ENCODE measurements at places on chromosomes 16 and 17.

- peak; percentile 33 for DNase-seq
Observed at GRCh38 chr17:27471321-27472269, 15.3 kb downstream of the KSR1 start.

DNA sequence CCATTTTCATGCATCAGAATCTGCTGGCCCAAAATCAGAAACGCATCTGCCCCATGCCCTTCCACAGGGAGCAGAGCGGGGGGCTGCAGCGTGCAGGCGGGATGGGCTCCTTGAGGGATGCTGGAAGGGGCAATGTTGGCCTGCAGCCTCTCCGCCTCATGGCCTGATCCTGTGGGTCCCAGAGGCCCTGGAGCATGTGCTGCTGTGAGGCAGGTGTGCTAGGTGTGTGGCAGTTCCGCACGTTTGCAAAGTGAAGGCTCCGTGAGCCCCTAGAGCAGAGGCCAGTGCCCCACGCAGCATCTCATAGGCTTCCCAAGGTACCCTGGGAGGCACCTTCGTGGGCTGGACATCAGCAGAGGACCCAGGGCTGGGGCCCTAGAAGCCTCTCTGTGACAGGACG, 36.4 kb upstream of the CDH15 start:
- no peak for DNase-seq

- DNase-seq = no peak
Observed at GRCh38 chr17:2709183-2709661, 2.3 kb downstream of the CLUH start.

- DNase-seq = no peak
Observed at GRCh38 chr16:84752600-84752999, 52.8 kb downstream of the USP10 start.

DNA sequence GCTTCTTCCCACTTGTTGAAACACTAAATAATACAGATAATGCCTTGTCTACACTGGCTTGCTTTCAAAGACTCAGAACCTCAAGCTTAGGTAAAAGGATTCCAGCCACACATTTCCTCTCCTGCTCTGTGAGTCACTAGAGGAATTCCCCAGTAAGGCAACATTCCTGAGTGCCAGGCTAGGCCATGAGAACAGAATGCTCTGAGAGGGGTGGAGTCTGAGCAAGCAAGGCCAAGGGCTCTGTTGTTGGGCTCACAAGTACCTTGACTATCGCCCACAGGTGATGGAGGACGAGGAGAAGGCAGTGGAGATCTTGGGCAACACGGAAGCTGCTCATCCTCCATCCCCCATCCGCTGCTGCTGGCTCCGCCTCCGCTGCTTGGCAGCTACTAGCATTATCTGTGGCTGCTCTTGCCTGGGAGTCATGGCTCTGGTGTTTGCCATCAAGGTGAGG, 6.7 kb upstream of the PHKG2 start:
- peak; percentile 81 for DNase-seq

DNA sequence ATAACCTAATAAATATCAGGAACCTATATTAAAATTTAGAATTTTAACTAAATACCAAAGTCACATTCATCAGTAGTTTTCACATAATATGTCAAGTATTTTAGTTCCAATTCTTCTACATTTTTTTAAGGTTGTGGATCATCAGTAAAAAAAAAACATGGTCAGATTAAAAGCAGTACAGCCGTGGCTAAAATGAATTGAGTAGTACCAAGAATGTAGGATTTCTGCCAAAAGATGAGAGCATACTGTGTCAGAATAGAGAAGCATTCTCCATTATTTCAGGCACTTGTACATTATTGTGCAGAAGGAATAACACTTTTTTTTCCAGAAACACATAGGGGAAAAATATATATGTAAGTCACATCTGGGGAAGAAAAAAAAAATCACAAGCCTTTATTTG, 1176.1 kb downstream of the CDH11 start:
- DNase-seq = peak; percentile 11

- DNase-seq = peak; percentile 67
Observed at GRCh38 chr16:81610144-81610842, 165.7 kb downstream of the CMIP start.

DNA sequence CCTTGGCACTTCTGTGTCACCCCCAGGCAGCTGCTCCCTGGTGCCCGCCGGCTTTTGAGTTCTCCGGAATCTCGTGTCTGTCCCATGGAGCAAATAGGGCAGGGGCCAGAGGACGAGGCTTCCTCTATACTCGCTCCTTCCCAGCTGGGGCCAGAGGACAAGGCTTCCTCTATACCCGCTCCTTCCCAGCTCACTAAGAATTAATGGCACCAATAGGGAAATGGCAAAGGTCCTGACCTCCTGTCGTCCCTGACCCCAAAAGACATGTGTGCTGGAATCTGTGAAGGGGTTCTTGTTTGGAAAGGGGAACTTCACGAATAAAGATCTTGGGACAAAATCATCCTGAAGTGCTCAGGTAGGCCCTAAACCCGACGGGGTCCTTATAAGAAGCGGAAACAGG, 7.6 kb downstream of the SGSH start:
- no peak for DNase-seq

All from brain microvascular endothelial cell (primary cell).